NCI-H1436 treated with DMSO at 0.1 percent for 48 hours (cell line): ENCODE measurements at places on chromosomes 7 and 10.

DNA sequence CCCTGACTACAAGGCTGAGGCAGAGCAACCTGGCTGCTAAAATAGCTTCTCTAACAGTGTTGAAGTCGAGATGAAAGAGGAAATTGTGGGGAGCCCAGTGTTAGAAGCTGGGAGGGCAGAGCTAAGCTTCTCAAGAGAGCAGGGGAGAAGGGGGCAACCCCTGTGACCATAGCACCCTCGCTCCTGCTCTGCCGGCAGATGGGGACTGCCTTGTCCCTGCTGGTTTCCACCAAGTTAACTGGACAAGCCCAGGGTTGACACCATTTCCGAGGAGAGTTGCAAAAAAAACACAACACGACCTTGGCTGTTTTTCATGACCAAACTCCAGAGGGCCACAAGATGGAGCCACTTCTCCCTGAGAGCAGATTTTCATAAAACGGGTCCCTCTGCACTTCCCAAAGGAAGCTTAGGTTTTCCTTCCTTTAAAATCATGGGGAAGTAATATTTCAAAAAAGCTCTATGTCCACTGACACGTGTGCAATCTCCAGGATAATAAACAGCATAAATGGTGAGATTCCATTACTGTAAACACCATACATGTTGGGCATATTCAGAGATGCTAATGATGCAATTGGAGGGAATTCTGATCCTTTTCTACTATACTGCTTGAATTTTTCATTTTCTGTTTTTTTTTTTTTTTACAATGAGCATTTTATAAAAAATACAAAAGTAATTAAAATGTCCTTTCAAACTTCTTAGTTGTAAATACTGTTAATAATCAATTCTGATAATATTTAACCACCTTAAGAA lies 140.4 kb downstream of the PIP4K2A start:
- no peak for DNase-seq

GRCh38 chr7:94352887-94353286 lies 41.8 kb upstream of the COL1A2 start:
- no peak for DNase-seq

DNA sequence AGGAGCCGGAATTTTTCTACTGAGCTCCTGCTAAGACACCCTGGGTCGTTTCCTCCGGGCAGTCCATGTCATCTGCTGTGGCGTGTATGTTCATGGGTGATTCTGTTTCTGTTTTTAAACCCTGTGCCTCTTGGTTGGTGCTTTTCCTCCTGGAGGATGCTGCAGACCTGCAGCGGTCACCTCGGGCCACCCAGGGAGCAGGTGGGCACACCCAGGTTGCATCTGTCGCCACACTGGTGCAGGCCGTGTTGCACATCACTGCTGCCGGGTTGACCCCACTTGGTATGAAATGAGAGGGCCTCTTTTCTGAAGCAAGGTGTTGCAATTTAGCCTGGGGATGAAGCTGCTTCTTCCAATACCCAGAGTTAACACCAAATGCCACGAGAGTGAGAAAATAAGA lies 127.2 kb downstream of the CUX1 start:
- DNase-seq, result no peak

DNA sequence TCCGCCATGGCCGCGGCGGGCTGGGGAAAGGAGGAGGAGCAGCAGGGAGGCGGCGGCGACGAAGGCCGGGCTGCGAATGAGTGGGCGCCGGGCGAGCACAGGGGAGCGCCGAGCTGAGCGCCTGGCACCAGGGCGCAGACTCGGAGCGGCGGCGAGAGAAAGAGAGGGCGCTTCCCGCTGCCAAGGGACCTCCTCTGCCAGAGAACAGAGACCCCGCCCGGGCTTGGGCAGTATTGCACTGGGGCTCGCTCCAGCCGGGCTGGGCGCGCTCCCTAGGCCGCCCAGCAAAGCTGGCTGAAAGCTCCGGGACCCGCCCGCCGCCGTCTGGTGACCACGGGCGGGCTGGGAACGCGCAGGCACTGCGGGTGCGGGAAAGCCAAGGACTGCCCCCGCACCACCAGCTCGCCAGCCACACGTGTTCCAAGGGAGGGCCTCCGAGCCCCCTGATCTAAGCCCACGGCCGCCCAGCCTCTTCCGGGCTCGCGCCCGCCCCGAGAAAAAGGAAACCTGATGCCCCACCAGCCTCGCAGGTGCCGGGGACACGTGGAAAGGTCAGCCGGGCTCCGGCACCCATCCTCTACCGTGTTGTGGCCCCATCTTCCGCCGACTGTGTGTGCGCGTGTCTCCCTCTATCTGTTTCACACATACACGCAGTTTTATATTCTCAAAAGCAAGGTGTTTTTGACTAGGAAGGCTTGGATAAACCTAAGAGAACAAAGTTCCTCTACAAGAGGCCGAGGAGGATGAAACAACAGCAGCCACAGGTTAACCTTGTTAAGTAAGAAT lies at the start of gene CCDC6:
CCDC6 (minus strand) TSS at position 140 of the 786 bp plus-strand sequence; CDS start at position 8, 132 bp downstream.
- DNase-seq, result peak; percentile 28

DNA sequence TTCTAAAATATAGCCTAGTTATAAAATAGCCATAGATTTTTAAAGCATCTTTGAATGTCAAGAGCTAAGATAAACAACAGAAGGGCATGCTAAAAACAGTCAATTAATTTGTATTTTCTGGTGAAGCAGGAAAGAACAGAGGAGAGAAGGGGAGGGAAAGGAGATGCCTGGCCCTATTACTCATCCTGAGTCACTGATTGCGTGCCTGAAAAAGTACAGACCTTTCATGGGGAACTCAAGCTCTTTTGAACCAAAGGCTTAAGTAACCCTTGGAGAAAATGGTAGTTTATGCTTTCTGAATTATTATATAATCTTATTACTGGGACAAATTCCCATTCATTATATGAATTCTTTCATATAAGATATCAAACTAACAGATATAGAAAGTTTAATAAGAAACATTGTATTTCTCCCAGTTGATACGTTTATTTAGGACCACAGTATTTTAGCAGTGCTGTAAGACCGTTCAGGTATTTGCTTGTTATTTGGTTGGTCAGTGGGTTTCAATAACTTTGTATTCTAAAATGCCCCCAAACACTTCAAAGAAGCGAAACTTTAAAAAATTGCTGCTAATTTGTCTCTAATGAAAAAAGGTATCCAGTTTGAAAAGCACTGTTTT lies 151.3 kb downstream of the HGF start:
- DNase-seq, result no peak

DNA sequence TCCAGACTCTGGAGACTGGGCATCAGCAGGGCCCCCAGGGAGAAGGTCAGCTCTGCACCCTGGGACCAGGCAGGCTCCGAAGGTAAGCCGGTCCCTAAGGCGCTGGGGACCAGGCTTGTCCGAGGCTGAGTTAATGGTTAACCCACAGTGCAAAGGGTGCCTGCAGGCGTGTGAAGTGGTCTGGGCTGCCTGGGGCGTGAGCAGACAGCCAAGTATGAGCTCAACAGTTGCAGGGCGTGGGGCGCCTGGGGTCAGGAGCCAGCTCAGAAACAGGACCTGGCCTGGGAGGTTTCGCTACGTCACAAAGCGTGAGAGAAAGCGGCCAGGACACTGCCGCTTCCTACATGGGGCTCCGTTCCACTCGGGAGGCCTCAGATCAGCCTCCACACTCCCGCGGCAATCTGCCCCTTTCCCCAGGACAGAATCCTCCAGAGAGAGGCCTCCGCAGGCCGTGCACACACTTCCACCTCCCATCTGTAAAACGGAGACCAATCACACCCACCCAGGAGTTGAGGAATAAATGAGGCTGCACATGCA lies 16.0 kb downstream of the PDGFA start:
- no peak for DNase-seq

- no peak for DNase-seq
Measured at GRCh38 chr10:126609566-126609965, 60.9 kb downstream of the C10orf90 start.

DNA sequence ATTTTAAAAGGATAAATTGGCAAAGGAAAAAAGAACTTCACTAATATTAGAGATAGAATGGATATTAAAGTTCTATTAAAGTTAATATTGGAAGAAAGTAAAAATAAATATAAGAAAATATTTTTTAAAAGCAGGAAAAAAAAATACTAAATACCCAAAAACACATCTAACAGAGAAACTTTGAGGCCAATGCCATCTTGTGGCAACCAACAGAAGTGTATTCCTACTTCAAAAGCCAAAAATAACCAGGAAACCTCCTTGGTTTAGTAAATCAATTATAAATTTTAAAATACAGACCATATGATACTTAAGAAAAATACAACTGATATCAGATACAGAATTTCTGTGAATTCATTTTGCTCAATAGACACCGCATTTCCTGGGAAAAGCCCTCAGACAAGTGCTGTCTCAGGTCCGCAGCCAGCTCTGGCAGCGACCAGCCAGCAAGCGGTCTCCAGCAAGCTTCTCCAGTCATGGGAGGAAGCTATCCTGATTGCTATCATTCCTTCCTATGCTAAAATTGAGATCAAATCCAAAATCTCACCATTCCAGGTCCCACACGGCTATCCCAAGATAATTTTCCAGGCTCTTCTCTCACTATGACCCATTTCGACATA lies 65.3 kb downstream of the LMBR1 start:
- no peak for DNase-seq

DNA sequence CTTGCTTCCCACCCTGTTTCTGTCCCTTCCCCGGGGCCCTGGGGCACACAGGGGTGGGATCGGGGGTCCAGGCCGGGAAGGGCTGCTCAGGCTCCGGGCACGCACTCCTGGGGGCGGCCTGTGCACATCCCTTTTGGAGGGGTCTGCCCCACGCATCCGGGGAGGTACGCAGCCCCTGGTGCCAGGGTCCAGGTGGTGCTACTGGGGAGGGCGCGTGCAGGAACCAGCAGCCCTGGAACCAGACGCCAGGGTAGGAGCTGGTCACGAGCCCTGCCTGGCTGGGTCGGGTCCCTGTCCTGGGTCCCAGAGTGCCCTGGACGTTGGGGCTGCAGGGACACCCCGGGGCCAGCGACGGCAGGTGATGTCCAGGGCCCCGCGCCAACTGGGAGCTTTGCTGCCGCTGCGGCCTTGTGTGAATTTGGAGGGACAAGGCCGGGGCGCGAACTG lies 53.4 kb downstream of the GLRX3 start:
- no peak for DNase-seq

- no peak for DNase-seq
Measured at GRCh38 chr7:5827755-5828154, 46.3 kb upstream of the RNF216 start.

GRCh38 chr7:152910545-152911225 lies 151.1 kb downstream of the ACTR3B start:
- DNase-seq, result peak; percentile 54

DNA sequence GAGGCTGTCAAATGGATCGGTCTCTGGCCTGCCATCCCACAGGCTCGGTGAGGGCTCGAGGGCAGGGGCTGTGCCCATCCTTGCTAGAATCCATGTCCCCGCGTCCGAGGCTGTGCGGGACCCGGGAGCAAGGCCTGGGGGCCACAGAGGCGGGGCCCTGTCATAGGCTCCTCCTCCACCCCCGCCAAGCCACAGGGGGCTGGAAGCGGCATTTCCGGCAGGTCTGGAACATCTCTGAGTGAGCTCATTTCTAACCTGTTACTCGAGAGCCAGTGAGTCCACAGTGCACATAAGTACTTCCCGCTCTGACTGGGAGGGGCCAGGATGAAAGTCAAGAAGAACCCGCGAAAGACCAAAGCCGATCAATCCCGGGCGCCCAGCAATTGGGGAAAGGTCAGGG lies 57.6 kb downstream of the NKX6-2 start:
- DNase-seq, result no peak

DNA sequence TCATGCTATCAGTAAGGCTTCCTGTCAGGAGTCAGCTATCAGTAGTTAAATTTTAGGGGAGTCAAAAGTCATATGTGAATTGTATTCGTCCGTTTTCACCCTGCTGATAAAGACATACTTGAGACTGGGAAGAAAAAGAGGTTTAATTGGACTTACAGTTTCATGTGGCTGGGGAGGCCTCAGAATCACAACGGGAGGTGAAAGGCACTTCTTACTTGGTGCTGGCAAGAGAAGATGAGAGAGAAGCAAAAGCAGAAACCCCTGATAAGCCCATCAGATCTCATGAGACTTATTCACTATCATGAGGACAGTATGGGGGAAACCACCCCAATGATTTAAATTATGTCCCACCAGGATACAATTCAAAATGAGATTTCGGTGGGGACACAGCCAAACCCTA lies 47.1 kb downstream of the KLF6 start:
- no peak for DNase-seq

DNA sequence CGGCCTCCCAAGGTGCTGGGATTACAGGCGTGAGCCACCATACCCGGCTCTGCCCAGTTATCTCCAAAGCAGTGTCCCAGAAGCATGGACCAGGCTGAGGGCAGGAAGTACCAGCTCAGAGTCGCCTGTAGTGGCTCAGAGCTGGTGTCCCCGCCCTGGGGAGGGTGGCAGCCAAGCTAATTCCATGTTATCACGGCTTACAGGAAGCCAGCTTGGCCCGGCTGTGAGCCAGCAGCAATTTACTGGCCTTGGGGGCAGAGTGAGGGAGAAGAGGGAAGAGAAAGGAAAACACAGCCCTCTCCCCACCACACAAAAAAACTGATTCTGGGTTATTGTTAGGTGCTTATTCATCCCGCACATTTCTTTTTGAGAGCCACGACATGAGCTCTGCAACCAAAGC lies 88.1 kb downstream of the HIP1 start:
- DNase-seq, result no peak

GRCh38 chr7:137081321-137082093 lies 213.1 kb downstream of the CHRM2 start:
- DNase-seq, result no peak

DNA sequence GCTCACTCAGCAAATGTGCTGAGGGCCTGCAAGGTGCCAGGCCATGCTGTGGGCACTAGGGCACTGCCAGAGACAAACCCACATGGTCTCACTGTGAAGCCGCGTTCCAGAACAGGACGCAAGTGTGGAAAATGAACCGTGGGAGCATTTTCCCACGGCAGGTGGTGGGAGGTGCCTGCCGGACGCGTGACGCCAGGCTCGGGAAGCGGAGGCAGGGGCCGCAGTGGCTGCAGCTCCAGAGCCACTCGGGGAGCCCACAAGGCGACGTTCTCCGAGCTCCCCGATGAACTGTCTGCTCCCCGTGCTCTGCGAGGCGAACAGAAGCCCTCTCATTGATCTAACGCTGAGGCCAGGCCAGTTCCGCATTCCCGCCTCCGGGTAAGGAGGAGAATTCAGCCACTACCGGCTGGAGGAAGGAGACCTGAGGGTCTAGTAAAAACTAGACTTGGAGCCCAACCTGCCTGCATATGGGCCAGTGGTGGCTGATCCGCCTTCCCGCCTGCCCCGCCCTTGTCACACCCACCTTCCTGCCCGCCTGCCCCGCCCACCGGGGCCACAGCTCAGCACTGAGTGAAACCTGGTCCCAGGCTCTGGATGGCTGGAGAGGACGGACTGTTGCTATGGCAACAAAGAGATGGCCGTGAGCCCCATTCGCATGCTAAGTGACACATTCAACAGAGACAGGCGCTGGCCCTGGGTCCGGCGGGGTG lies 13.1 kb downstream of the ADGRA1 start:
- DNase-seq, result no peak

- no peak for DNase-seq
Measured at GRCh38 chr7:56537477-56537876, 421.3 kb upstream of the NUPR2 start.
